ENCODE measurements at places on chromosomes 12 and 14. TPM values are rescaled to one million over a fixed set of nuclear protein-coding genes. Genes with fewer than 3 reads are reported as not detected.

Gene FSCB
- not detected for total RNA-seq

Gene RNF212B
- total RNA-seq = not detected

Gene RNASE4
- total RNA-seq = 0.38 TPM

- DNase-seq = no peak
- H3K36me3 ChIP-seq = no peaks in the 10 kb centered on the region
- H3K4me1 ChIP-seq = no peaks in the 10 kb centered on the region
- H3K27ac ChIP-seq = no peak overlapping the region
- H3K4me3 ChIP-seq = no peak overlapping the region
- no peaks in the 10 kb centered on the region for H3K27me3 ChIP-seq
These were observed 10.0 kb upstream of the GPRC5A start for GRCh38 chr12:12881151-12881909.

- H3K27ac ChIP-seq = no peak overlapping the region
- H3K4me1 ChIP-seq = no peaks in the 10 kb centered on the region
- no peak for DNase-seq
- no peaks in the 10 kb centered on the region for H3K27me3 ChIP-seq
- H3K36me3 ChIP-seq = no peaks in the 10 kb centered on the region
These were observed 571.7 kb downstream of the DIO2 start for GRCh38 chr14:79639613-79640012.

Gene IFNG
- total RNA-seq = 2.9 TPM

- no peak for DNase-seq
- H3K27me3 ChIP-seq = no peaks in the 10 kb centered on the region
- H3K36me3 ChIP-seq = no peaks in the 10 kb centered on the region
- no peak overlapping the region for H3K4me3 ChIP-seq
These were observed 127.6 kb upstream of the MED13L start for GRCh38 chr12:116404913-116405611.

DNA sequence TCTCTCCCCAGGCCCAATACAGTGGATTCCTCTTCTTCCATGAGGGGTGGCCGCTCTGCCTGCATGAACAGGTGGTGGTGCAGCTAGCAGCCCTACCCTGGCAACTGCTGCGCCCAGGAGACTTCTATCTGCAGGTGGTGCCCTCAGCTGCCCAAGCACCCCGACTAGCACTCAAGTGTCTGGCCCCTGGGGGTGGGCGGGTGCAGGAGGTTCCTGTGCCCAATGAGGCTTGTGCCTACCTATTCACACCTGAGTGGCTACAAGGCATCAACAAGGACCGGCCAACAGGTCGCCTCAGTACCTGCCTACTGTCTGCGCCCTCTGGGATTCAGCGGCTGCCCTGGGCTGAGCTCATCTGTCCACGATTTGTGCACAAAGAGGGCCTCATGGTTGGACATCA, 3.8 kb downstream of the ARHGEF40 start:
- H3K27me3 ChIP-seq = peaks cover 31% of the 10 kb centered on the region
- peaks cover 31% of the 10 kb centered on the region for H3K4me1 ChIP-seq
- no peaks in the 10 kb centered on the region for H3K36me3 ChIP-seq
- no peak for DNase-seq

Gene ALX1
- total RNA-seq = not detected

DNA sequence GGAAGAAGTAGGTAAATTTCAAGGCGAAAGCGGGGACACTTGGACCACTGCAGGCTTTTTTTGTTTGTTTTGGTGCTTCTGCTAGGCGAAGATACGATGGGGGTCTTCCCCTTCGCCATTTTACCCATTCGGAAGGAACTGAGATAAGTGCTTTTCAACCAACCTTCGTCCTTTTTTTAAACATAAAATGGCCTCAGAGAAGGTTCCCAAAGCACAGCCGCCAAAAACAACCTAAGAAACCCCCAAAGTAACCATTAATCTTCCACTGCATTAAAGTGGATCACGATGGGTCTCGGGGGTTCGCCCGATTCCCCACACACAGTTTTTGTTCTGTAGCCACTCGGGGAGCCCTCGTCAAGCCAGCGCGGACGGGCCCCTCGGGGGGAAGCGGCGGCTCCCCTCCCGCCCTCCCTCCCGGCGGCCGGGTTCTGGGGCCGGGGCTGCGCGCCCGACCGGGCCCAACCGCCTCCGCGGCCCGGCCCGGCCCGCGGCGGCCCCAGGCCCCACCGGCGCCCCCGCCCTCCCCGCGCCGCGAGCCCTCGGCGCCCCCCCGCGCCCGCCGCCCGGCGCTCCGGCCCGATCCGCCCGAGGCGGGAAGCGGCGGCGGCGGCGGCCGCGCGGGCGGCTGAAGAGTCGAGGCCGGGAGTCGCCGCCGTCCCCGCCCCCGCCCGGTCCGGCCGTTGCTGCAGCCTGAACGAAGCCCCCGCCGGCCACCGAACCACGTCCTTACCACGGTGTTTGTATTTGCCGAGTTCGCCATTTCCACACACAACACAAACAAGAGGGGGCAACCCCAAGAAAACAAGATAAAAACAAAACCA, 790 bp downstream of the GTF2A1 start:
- peak overlapping the region; percentile 94 for H3K27ac ChIP-seq
- H3K27me3 ChIP-seq = no peaks in the 10 kb centered on the region
- peaks cover 17% of the 10 kb centered on the region for H3K4me1 ChIP-seq
- DNase-seq = peak; percentile 25
- H3K4me3 ChIP-seq = peak overlapping the region; percentile 92

DNA sequence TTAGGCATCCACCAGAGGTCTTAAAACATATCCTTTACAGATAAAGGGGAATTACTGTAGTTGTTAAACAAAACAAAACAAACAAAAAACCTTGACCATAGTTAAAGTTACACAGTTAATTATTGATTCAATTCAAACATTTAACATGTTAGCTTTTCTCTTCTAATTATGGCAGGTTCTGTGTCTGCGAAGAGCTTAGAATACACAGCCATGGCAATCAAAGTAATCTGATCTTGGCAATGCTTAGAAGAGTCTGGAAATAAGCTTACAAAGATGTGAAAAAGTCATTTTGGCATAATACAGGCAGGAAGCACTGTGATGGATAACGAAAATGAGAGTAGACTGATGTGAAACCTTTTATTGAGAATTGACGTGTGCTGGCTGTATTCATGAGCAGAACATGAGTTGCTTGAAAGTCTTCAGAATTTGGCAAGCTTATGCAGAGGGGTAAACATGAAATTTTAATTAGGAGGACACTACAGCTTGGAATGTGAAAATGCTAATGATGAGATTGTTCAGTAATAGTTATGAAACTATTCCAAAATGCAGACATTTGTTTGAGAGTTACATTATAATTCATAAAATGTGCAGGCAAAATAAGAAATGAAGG, 629.6 kb downstream of the FSCB start:
- no peaks in the 10 kb centered on the region for H3K36me3 ChIP-seq
- H3K4me1 ChIP-seq = no peaks in the 10 kb centered on the region
- no peak overlapping the region for H3K27ac ChIP-seq

DNA sequence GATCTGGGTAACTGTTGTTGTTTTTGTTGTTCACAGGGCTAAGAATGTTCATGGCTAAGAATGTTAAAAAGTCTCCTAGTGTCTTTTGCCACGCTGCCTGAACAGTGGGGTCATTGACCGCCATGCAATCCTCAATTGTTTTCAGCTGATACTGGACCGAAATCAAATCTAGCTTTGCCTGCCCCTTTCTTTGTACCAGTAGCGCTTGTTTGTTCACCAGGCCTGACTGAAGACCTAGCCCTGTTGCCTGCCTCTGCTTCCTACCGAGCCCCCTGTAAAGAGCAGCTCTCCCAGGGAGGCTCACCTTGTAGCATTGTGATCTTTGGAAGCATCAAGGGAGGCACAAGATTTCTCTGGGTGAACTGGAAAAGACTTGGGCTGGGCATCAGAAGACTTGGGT, 6.7 kb downstream of the PSEN1 start:
- H3K27ac ChIP-seq = no peak overlapping the region
- H3K4me3 ChIP-seq = no peak overlapping the region
- no peak for DNase-seq
- H3K36me3 ChIP-seq = peaks cover 10% of the 10 kb centered on the region

DNA sequence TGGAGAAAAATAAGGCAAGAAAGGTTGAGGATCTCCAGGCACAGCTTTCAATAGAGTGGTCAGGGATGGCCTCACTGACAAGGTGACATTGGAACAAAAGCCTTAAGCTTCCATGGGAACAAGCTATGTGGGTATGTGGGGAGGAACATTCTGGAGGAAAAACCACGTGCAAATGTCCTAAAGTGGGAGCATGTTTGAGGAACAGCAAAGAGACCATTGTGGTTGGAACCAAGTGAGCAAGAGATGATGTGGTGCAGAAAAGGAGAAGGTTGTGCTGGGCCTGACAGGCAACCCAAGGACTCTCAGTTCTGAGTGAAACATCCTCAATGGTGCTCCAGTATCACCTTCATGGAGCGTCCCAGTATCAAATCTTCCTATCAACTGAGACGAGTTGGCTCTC, 184.0 kb downstream of the CAND1 start:
- H3K36me3 ChIP-seq = no peaks in the 10 kb centered on the region
- peaks cover 33% of the 10 kb centered on the region for H3K4me1 ChIP-seq
- H3K27ac ChIP-seq = no peak overlapping the region
- H3K4me3 ChIP-seq = no peak overlapping the region
- no peaks in the 10 kb centered on the region for H3K27me3 ChIP-seq

DNA sequence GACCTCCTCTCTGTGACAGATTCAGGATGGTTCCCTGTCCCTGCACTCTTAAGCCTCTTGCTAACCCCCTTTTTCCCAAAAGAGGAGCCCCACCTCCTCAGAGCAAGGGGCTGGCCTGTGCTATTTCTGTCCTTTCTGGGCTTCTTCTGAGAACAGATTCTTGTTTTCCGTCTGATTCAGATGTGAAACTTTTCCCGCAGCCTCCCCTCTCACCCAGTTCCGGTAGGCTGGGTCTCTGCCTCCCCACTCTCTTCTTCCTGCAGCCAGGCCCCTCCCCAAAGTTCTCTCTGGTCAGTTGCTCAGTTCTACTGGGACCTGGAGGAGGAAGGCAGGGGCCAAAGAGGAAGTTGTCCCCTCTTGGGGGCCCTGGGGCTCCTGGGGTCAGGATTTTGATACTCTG, 11.8 kb downstream of the PDE1B start:
- no peaks in the 10 kb centered on the region for H3K36me3 ChIP-seq
- peak overlapping the region; percentile 61 for H3K4me3 ChIP-seq
- H3K27me3 ChIP-seq = no peaks in the 10 kb centered on the region
- H3K27ac ChIP-seq = no peak overlapping the region

DNA sequence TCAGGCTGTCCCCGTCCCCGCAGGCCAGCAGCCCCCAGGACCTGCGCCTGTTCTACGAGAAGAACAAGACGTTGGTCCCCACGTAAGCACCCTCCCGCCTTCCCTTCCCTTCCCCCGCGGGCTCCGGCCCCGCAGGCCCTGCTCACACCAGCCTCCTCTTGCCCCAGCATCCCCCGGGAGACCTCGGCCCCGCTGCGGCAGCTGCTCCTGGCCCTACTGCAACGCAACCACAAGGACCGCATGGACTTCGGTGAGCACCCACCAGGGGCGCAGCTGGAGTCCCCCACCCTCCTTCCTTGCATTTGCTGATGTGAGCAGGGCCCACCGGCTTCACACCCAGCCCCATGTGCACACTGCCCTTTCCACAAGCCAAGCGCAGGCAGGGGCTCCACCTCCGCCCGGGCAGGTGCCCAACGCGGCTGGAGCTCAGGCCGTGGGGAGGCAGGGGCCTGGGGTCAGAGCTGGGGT, 15.4 kb downstream of the ULK1 start:
- no peak overlapping the region for H3K4me3 ChIP-seq
- DNase-seq = no peak
- no peak overlapping the region for H3K27ac ChIP-seq
- no peaks in the 10 kb centered on the region for H3K27me3 ChIP-seq

- peaks cover 11% of the 10 kb centered on the region for H3K4me1 ChIP-seq
- DNase-seq = no peak
- H3K36me3 ChIP-seq = no peaks in the 10 kb centered on the region
- no peaks in the 10 kb centered on the region for H3K27me3 ChIP-seq
- H3K27ac ChIP-seq = no peak overlapping the region
- H3K4me3 ChIP-seq = no peak overlapping the region
These were observed 41.5 kb downstream of the SPPL3 start for GRCh38 chr12:120862664-120863063.

Gene PMEL
- not detected for total RNA-seq

Gene KLRG1
- total RNA-seq = 8.4 TPM

GRCh38 chr12:48981757-48982157, 3.6 kb downstream of the WNT1 start:
- H3K4me3 ChIP-seq = peak overlapping the region; percentile 58
- H3K27me3 ChIP-seq = peaks cover 13% of the 10 kb centered on the region
- H3K36me3 ChIP-seq = no peaks in the 10 kb centered on the region
- DNase-seq = no peak
- H3K4me1 ChIP-seq = peaks cover 54% of the 10 kb centered on the region

- no peaks in the 10 kb centered on the region for H3K27me3 ChIP-seq
- no peak overlapping the region for H3K4me3 ChIP-seq
These were observed 7.9 kb downstream of the C2CD5 start for GRCh38 chr12:22536346-22536945.

- H3K27ac ChIP-seq = no peak overlapping the region
- peak; percentile 1 for DNase-seq
- H3K4me3 ChIP-seq = no peak overlapping the region
- H3K27me3 ChIP-seq = no peaks in the 10 kb centered on the region
These were observed 345.8 kb upstream of the CCDC196 start for GRCh38 chr14:66140213-66140918.

Gene MANSC1
- total RNA-seq = 0.33 TPM

DNA sequence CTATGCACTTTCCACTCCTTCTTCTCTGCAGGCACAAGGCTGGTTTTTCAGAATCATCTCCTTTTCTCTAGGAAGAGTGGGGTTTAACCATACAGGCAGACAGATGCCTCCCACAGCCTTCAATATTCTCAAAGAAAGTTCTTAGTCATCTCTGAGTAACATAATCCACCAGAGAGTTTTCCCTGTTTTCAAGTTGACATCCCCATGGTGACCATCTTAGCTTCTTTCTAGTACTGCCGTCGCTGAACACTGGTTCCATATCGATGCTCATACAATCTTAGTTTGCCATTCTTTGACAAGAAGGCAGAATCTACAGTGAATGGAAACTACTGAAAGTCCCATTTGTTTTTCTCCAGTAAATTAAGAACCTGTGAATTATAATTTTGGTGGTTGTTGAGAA, 28.6 kb downstream of the TPH2 start:
- peaks cover 2% of the 10 kb centered on the region for H3K27me3 ChIP-seq
- DNase-seq = no peak
- H3K4me1 ChIP-seq = no peaks in the 10 kb centered on the region
- H3K27ac ChIP-seq = no peak overlapping the region

GRCh38 chr14:64779472-64779871, 75.2 kb downstream of the PLEKHG3 start:
- no peak for DNase-seq
- no peaks in the 10 kb centered on the region for H3K4me1 ChIP-seq
- no peaks in the 10 kb centered on the region for H3K27me3 ChIP-seq
